CD4-positive, alpha-beta T cell treated with Interleukin-12 subunit alpha and Interleukin-12 subunit beta, for 1 hour (primary cell): ENCODE measurements at places on chromosomes 7 and 10.

DNA sequence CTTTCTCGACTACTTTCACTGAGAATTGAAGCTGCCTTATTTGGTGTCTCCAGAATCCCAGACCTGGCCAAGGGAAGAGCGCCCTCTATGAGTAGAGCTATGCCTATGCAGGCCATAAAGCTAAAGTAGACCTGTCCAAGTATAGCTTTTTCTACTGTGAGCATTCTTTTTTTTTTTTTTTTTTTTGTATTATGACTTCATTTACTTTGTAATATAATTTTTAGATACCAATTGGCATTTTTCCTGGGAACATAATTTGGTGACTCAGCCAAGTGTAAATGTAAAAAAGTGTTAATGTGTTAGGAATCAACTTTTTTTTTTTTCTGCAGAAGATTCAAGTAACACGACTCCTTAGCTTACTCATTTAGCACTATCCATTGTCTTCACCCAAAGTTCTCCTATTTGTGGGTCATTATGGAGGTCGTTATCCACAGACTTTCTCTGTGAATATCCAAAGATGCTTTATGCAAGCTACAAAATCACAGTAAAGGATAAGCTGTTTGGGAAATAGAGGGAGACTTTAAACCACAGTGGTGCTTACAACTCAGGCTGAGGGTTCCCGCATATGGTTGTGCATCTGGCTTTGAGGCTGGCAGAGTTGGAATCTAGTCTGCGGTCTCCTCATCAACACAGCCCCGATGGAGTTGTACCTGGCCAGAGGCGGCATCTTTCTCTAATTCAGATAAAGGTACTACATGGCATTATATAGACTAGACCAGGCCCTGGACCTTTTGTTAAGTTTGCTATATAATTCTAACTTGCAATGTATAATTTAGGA, 1040.2 kb upstream of the SORCS1 start:
- DNase-seq = no peak

GRCh38 chr10:6446711-6447110, 133.4 kb downstream of the PRKCQ start:
- no peak for DNase-seq

- no peak for DNase-seq
Measured at GRCh38 chr10:62634576-62634975, 169.9 kb upstream of the ADO start.

GRCh38 chr10:61974601-61975390, 73.3 kb downstream of the ARID5B start:
- no peak for DNase-seq

- no peak for DNase-seq
Measured at GRCh38 chr7:7432979-7433378, 102.7 kb downstream of the COL28A1 start.

DNA sequence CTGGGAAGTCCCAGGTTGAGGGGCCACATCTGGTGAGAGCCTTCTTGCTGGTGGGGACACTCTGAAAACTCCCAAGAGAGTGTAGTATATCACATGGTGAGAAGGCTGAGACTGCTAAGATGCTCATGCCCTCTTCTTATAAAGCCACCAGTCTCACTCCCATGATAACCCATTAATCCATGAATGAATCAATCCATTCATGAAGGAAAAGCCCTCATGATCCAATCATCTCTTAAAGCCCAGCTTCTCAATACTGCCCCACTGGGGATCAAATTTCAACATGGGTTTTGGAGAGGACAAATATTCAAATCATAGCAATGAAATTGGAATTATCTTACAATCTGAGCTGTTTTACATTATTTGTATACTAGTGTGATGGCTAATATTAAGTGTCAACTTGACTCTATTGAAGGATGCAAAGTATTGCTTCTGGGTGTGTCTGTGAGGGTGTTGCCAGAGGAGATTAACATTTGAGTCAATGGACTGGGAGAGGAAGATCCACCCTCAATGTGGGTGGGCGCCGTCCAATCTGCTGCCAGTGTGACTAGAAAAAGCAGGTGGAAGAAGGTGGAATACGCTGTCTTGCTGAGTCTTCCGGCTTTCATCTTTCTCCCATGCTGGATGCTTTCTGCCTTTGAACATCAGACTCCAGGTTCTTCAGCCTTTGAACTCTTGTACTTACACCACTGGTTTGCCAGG, 14.3 kb upstream of the UBE2D1 start:
- no peak for DNase-seq

DNA sequence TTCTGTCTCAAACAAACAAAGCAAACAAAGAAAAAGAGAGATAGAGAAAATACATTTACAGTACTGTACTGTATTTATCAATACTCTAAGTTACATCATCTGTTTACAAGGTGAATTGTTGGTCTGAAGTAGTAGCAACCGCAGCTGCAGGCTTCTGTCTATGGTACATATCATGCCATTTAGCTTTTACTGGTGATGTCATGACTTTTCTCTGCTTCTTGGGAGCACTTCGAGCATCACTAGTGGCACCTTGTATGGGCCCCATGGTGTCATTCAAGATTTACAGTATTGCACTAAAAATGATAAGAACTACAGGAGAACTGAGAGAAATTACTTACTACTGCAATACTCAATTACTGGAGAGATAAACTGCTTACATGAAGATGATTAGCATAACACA, 826.9 kb downstream of the CNTNAP2 start:
- DNase-seq = no peak

DNA sequence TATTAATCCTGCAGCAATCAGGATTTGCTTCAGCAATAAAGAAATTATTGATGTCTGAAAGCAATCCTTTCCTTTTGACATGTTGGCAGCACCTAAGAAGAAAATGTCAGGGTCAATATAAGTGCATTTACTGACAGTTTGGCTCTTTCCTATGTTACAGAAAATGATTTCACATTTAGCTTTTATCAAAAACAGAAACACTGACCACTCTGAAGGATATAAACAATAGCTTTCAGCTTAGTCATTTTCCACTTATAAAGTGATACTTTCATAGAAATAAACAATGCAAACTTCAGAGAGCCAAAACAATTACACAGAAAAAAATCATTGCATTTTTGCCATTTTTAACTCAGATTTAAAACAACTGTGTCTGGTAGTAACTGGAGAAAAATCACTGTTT, 325.6 kb upstream of the KAT6B start:
- no peak for DNase-seq

GRCh38 chr7:8384901-8385300, 48.5 kb upstream of the NXPH1 start:
- DNase-seq = no peak

DNA sequence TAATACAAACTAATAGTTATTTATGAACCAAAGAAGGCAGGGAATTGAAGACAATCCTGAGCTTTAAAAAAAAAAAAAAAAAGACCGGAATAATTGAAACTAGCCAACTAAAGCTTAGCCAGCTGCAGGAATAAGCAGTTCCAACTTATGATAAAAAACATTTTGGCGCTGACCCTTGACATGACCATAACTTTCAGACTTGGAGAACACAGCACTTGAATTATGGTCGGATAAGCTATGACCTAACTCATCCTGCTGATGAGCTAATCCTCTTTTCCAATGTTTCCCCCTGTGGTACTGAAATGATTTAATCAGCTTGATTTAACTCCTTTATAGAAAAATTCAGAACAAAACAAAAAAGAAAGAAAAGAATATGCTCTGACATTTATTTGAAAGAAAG, 181.8 kb downstream of the DGKB start:
- DNase-seq = no peak

DNA sequence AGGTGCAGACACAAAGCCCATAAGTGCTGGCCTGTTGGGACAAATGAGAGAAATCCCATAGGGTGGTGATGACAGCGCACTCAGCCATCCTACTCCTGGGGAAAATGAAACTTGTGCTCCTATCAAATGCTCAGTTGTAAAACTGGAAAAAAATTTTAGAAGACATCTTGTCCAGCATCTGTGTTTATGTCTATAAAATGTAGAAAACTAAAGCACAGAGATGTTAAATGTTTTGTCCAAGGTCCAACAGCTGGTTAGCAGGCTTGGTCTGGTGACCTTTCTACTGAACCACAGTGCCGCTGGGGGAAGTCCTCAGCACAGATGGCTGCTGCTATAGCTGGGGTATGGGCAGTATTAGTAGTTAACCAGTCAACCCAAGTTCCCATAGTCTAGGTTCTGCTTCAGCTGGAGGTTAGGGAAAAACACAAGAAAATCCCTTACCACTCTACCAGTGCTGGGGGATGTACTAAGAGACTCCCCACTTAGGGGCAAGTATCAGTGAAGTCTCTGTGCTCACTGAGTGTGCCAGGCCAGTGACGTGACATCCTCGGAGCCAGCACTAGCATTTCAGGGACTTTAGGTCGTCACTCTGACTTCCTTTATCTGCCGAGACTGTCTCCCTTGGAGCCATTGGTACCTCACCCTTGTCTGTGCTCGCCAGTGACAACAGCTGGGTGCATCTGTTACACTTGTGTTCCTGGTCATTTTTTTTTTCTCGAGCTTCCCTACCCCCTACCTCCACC, 1.9 kb downstream of the TSPAN33 start:
- no peak for DNase-seq

DNA sequence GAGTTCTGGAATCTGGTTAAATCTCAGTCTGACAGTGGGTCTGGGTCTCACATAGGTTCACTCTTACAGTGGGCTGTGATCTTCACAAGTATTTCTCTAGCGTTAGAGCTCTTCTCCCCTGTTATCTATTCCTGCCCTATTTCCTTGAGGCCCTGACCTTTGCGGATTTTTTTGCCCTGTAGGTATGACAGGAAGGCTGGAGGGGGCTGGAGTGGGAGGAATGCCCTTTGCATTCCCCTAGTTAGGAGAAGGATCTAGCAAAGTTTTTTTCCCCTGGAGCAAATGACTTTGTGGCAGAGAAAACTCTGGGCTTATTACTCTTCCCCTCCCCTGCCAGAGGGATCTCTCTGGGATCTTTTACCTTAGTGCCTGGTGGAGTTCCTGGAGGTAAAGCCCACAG, 49.2 kb downstream of the GALNT11 start:
- no peak for DNase-seq

DNA sequence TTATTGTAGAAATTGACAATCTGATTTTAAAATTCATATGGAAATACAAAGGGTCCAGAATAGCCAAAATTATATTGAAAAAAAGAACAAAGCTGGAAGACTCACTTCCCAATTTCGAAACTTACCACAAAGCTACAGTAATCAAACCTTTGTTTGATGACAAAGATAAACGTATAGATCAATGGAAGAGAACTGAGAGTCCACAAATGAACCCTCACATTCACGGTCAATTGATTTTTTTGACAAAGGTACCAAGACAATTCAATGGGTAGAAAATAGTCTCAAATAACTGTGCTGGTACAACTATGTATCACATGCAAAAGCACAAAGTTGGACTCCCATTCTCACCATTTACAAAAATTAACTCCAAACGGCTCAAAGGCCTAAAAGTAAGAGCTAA, 8.7 kb downstream of the KPNA7 start:
- no peak for DNase-seq

- no peak for DNase-seq
Measured at GRCh38 chr10:50992356-50992901, 81.9 kb upstream of the PRKG1 start.
